ENCODE measurements at places on chromosomes 3 and 15.

GRCh38 chr3:151410891-151411559 lies 26.5 kb upstream of the P2RY12 start:
- DNase-seq, result no peak

DNA sequence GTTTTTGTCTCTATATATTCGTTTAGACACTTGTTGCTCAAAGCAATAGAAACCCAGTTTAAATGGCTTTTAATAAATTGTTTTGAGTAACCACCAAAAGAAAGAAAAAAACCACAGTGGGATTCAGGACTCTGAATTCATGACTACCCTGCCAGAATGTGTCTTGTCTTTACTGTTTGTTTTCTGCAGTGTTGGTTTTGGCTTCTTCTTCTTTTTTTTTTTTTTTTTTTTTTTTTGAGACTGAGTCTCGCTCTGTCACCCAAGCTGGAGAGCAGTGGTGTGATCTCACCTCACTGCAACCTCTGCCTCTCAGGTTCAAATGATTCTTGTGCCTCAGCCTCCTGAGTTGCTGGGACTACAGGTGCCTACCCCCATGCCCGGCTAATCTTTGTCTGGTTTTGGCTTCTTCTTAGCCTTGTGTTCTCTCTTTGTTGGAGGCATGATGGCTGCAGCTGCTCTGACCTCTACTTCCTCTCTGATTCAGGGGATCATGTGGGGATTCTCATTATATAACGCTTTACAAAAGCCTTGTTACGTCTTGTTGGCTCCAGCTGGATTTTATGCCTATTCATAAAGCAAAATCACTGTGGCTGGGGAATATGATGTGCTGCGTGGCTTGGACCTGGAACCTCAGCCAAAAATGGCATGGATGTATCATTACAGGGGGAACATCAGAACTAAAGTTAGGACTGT lies 54.0 kb downstream of the PLS1 start:
- DNase-seq, result no peak

GRCh38 chr3:184077881-184078280 lies 19.0 kb upstream of the HTR3E start:
- DNase-seq, result no peak

- DNase-seq, result no peak
These were observed 50.6 kb upstream of the PLXNA1 start for GRCh38 chr3:126932188-126932931.

DNA sequence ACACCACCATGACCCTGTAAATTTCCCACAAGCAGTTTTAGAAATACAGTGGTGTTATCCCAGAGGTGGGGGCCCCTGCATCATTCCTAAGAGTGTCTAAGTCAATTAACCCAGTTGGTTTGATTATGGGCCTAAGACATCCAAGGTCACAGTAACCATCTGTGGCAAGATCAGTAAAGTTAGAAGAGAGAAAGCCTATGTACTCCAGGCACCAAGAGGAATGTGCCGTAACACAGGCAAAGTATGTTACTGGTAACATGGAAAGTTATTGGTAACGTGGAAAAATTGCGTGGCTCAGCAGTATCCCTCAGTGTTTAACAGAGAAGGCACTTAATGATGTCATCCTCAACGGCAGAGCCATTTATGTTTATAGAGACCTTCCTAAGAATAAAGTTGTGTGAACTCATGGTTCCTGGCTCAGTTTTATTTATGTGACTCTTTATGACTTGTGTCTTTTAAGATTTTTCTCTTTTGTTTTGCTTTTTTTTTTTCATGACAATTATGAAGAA lies 144.1 kb upstream of the RASGRP1 start:
- DNase-seq, result no peak

DNA sequence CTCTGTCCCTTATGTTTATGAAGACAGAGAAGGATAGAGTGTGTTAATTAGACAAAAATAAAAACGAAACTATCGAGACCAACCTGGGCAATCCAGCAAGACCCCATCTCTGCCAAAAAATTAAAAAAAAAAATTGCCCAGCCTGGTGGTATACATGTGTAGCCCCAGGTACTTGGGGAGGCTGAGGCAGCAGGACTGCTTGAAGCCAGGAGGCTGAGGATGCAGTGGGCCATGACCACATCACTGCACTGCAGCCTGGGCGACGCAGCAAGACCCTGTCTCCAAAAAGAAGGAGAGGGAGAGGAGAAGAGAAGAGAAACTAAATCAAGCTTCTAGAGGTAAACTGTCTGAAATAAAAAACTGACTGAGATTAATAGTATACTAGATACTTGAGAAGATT lies 32.1 kb downstream of the DLG1 start:
- no peak for DNase-seq

All from SW480 (cell line).